ENCODE measurements at places on chromosomes 5 and 9.

DNA sequence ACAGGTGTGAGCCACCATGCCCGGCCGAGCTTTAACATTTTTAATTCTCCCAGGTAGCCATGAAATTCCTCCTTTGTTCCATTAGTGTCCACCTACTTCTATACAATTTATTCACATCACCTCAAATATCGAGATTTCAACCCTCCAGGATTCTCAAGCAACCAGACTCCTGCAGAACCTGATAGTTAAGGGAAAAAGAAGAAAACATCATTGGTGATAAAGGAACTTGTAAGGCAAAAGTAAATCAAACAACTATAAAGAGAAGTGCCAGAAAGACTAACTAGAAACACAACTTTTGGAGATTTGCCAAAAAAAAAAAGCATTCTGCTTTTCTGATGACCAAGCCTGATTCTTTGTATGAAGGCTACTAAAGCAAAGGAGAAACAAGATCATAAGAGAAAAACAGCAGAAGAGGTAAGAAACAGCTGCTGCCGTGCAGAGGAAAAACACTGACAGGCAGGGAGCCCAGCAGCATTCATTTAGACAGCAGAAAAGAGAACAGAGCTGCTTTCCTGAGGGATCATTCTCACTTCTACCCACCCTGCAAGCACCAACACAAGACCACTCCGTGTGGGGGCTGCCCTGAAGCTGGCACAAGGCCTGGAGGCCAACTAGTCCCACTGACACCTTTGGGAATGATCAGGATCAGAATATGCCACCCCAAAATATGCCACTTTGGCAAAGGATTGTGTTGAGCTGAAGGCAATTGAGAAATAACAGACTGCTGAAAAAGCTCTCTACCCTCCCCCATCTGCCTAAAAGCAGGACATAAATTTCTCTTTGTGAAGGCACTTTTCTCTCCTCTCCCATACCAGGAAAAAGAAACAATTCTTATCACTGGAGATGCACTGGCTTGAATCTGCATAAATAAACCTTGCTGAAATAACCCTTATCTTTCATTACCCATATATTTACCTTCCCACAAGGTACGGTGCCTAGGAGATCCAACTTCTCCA lies 75.1 kb downstream of the ALDH7A1 start:
- peak; percentile 73 for DNase-seq

DNA sequence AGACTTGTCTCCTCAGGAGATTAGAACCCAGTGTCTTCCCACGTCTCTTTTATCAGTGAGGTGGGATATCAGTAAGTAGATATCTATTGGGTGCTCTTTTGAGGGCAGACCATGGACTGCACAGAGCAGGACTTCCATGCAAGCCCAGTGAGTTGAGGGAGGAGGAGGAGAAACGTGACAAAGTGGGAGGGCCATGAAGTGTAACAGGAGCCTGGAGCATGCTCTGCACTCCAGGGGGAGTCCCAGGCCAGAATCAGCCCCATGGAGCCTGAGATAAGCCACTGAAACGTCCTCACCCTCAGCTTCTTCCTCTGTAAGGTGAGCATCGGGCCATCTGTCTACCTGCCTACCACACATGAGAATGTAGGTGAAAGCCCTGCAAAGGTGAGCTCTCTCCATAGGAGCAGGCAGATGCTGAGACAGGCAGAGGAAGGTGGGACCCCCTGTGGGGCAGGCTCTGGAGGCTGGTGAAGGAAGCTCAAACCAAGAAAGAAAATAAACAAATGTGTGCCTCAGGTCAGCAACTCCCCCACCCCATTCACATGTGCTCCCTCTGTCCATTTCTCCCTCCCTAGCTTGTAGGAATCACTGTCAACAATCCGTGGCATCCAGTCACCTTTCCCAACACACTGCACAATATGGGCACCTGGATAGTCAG lies 87.4 kb downstream of the NRG2 start:
- DNase-seq, result no peak

DNA sequence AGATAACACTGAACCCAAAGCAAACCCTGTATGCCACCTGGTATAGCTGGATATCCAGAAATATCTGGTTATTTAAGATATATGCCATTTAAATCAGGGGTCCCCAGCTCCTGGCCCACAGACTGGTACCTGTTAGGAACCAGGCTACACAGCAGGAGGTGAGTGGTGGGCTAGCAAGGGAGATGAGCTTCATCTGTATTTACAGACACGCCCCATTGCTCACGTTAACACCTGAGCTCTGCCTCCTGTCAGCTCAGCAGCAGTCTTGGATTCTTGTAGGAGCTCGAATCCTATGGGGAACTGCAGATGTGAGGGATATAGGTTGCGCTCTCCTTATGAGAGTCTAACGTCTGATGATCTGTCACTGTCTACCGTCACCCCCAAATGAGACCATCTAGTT lies 646.6 kb downstream of the TLE4 start:
- no peak for DNase-seq

- no peak for DNase-seq
Observed at GRCh38 chr9:100286257-100286656, 66.5 kb downstream of the TEX10 start.

- no peak for DNase-seq
Observed at GRCh38 chr5:118430076-118430475, 558.3 kb downstream of the DTWD2 start.

DNA sequence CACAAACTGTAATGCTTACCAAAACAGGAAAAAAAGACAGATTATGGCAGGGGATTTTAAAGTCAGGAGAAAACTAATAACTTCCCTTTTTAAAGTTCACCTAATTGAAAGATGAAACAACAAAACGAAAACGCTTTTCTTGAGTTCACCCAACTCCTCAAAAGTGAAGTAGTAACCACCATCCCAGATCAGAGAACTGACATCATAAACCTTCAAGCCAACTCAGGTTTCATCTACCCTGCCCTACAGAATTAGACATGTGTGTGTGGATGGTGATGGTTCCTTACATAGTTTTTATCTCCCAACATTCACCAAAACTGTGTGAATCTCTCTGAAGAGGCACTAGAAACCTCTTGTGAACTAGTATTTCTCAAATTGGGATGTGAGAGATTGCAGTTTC lies 195.2 kb upstream of the PTGER4 start:
- DNase-seq, result no peak

DNA sequence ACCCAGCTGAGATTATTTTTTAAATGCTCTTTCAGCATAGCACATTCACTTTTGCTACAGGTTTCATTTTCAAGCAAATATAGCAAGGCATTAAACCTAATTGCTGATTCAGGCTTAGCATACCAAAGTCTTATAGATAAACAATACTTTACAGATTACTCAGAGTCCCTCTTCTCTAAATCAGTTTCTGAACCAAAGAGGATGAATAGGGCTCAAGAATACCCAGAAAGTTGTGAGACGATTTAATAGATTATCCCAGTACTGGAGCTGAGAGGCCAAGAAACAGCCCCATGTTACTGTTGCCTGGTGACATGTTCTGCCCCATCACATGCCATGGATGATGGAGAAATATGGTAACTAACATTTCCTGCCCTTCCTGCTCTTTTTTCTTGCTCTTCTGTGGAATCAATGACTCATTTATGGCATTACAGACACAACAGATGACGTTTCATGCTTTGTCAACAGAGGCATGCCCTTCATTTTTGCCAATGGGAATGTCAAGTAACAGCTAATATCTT lies 18.1 kb upstream of the SSBP2 start:
- no peak for DNase-seq

DNA sequence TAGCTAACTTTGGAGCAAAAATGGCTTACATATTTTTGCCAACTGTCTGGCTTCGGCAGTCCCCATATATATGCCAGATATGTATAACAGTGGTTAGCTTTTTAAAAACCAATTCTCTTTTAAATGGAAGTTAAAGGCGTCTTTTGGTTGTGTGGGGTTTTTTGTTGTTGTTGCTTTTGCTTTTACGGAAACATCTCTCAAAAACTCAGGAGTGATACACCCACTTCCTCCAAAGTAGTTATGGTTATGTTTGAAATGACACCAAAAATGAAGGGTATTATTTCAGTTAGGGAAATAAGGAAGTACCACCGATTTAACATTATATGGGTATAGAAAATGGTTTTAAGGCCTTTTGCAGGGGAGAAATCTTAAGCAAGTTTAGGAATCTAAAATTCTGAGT lies 2.3 kb downstream of the CNOT8 start:
- DNase-seq, result no peak

DNA sequence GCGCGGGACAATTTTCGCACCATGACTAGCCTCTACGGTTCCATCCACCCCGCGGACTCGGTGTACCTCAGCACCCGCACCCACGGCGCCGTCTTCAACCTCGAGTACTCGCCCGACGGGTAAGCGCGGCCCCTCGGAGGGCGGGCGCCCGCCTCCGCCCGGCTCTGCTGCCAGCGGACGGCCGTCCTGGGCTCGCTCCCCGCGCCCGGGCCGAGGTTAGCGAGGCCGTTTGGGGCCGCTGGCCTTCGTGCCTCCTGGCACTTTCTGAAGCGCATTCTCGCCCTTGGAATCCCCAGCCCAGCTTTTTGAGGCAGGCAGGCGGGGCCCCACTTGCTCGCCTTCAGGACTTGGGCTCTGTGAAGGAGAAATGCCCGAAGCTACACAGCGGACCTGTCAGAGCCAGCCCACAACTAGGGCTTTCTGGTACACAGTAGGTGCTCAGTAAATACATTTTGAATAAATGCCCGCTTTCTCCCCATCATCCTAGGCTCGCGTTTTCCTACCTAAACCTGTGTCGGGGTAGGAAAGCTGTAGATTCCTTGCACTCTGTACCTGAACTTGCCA lies 772 bp downstream of the DCAF10 start:
- DNase-seq, result no peak

DNA sequence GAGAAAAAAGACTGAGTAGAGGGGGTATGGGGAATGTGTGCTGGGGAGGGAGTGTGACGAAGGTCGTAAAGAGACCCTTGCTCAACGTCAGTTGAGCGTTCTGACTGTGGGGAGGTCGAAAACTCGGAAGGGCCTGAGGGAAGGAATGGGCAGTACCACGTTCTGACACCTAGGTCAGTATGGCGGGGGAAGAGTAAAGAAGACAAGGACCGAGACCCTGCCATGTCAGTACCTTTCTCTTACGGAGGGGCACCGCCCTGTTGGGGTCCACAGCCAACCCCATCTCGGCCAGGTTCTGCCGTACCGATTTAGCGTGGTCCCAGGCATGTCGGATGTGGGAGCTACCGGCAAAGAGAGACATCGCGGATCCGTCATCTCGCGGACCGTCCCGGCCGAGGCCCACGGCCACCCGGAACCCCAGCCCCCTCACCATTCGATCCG lies 375 bp downstream of the NOP16 start:
- no peak for DNase-seq

DNA sequence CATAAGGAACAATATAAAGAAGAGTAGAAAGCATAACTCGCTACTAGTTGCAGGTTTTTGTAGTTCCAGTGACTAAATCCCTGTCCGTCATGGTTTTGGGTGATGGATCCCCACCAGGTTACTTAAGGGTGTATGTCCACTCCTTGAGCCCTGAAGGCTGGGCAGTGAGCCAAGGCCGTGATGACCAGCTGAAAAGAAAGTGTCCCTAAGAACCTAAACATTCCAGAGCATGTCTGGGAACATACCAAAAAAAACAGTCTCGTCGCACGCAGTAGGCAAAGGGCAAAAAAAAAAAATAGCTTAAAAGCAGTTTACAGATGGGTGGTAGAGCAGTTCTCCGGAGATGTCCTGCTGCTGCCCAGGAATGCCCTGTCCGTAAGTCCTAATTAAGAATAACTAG lies 21.4 kb upstream of the SNAPC3 start:
- DNase-seq, result no peak

- DNase-seq, result no peak
Observed at GRCh38 chr5:60512117-60512516, 187.8 kb downstream of the DEPDC1B start.

DNA sequence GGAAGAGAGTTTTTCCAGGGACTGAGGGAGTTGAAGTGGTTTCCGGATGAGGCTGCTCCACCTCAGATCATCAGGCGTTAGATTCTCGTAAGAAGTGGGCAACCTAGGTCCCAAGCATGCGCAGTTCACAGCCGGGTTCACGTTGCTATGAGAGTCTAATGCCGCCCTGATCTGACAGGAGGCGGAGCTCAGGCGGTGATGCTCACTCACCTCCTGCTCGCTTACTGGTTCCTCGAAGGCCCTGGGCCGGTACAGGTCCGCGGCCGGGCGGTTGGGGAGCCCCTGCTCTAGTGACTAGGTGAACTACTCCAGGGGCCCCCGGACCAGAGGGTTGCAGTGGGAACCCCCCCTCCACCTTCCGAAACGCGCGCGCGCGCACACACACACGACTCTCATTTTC lies 997 bp upstream of the RNF130 start:
- DNase-seq, result no peak

DNA sequence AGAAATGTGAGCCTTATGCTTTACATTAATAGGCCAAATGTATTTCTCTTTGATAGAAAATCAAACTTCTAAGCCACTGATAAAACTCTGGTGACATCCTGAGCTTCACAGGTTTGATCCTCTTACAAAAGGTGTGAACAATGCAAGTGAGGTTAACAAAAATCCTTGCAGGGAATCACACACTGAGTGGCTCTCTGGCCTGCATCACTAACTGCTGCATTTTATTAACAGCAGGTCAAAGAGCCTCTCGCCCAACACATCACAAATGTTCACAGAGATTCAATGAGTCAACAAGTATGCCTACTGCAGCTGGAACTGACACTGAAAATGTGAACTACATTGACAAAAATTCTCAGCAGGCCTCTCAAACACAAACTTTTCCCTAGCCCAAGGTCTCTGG lies 122.3 kb downstream of the SEMA5A start:
- DNase-seq, result no peak

DNA sequence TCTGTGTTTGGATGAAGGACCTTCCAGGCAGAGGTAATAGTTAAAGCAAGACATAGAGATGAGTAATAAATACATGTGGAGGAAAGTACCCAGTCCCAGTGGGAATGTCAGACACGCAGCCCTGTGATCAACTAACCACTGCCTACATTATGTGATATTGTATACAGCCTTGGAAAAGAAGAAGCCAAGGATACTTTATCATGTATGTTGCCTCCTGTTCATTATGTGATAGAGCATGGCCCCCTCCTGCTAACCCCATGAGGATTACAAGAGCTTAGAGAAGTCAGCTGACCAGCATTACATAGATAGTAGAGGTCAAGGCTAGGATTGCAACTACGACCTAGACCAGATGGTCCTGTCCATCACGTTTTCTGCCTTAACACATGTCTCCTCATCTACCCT lies 497.0 kb upstream of the TNC start:
- DNase-seq, result no peak

GRCh38 chr5:111703662-111704061 lies 53.3 kb downstream of the NREP start:
- no peak for DNase-seq

- no peak for DNase-seq
Observed at GRCh38 chr5:142439207-142439860, 114.5 kb upstream of the SPRY4 start.

DNA sequence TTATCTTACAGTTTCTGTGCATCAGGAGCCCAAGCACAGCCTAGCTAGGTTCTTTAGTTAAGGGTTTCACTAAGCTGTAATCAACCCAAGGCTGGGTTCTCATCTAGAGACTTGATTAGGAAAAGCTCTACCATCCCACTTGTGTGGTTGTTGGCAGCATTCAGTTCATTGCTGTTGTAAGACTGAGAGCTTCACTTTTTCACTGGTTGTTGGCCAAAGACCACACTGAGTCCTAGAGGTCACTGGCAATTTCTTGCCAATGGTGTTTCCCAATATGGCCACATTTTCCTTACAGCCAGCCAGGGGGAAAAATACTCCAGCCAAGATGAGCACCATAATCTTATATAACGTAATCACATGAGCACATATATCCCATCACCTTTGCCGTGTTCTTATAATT lies 74.3 kb downstream of the SMIM15 start:
- no peak for DNase-seq

Measured in Ammon's horn (tissue), 1 donor.